ENCODE measurements at places on chromosomes 6 and 20. TPM values are rescaled to one million over a fixed set of nuclear protein-coding genes. Genes with fewer than 3 reads are reported as not detected.

GRCh38 chr6:56752009-56752408, 109.3 kb upstream of the DST start:
- DNase-seq, result no peak

- no peak for DNase-seq
These were observed 79.7 kb upstream of the MYLIP start for GRCh38 chr6:16049168-16049567.

- DNase-seq, result no peak
These were observed 589 bp downstream of the RNF5 start for GRCh38 chr6:32178547-32179440.

GRCh38 chr6:108592371-108593337, 31.9 kb downstream of the FOXO3 start:
- DNase-seq, result no peak

The OPN5 gene
- not detected for total RNA-seq

DNA sequence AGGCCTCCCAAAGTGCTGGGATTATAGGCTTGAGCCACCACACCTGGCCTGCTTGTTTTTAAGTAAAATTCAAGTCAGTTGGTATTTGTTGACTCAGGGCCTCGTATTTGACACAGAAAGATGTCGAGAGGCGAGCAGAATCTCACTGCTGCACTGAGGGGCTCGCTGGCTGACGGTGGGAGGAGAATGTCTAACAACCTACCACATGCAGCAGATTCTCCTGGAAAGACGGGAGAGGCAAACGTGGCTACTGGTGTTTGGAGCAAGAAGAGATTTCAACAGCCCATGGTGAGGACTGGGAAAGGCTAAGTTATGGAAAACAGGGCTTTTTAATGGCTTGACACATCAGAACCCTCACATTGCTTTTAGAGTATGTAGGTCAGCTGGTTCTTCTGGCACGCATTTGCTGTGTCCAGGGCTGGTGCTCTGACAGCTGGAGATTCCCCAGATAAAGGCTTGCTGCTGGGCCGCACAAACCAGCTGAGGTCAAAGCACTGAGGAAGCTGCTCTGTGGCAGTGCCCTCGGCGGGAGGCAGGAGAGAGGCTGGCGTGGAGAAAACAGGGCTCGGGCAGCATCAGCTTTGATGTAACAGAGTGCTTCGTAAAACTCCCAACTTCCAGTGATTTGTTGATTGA, 84.2 kb upstream of the FRMD1 start:
- DNase-seq, result peak; percentile 78

Data from osteocyte (in vitro differentiated cells).